NCI-H345 (cell line): ENCODE measurements at places on chromosomes 12 and 14.

GRCh38 chr14:72751276-72752033 lies 142.4 kb downstream of the DPF3 start:
- no peak for DNase-seq

GRCh38 chr12:132108211-132108832 lies 35.8 kb downstream of the DDX51 start:
- DNase-seq = no peak

DNA sequence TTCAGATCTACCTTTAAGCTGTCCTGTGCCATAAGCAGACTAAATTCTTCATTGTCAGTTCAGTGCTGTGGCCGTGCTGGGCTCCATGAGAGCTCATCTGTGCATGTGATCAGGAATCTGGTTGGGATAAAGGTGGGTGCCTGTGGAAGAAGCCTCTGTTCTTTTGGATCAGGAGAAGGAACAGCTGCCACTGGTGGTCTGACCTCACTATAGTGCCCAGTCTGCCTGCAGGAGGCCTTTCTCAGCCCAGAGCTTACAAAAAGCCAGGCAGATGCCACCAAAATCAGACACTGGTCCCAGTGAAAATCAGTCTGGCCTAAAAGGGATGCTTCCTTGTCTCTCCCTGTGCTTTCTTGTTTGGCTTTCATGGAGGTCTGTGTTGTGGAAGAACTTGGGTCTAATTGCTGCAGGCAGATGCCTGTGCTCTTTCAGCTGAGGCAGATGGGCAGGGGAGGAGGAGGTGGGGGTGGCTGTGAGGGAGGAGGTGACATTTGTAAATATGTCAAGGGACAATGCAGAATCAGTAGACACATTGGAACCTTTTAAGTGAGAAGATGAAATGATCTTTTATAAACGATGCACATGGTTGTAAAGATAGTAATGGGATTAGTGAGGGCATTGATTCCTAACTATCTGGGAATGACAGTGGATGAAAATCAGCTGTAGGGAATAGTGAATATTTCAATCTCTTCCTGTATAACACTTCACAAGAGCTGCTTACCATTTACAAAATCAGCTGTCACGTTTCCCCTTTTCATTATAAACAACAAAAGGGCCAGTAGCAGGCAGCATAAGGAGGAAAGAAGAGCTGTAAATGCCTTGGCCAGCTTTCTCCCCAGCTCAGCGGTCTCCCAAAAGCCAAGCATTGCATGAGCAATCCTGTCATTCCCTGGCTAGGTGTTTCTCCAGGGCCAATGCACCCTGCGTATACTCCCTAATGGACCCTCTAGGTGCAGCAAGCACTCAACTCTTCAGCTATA lies 44.6 kb downstream of the CACNA2D4 start:
- DNase-seq = no peak

DNA sequence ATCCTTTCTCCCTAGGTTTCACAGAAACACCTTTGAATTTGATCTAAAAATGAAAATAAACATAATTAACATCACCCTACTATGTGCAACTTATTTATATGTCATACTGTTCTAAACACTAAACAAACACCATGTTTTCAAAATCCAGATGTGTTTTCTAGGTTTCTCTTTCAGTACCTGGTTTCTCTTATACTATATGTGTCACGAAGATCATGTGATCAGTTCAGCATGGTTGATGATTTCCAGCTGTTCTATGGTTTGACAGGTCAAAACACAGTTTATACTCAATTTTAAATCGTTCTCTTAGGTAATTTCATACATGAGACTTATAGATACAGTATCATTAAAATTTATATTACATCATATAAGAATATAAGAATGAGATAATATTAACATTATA lies 373.1 kb downstream of the SOX5 start:
- DNase-seq = no peak

DNA sequence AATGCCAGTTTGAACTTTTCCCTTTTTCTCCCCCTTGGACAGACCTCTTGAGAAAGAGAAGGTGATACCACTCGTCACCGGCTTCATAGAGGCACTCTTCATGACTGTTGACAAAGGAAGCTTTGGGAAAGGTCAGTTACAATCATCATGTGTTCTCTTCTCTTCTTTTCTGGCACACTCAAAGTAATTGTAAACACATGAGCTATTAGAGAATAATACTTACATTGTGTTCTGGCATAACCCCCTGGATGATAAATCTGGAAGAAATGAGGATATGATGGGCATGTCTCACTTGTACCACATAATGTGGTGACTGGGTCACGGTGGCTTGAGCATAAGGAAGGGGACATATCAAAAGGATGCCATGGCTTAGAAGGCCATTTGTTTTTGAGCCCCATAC lies 20.0 kb downstream of the UTP20 start:
- no peak for DNase-seq

GRCh38 chr14:74554742-74555362 lies 57.2 kb downstream of the LTBP2 start:
- no peak for DNase-seq

DNA sequence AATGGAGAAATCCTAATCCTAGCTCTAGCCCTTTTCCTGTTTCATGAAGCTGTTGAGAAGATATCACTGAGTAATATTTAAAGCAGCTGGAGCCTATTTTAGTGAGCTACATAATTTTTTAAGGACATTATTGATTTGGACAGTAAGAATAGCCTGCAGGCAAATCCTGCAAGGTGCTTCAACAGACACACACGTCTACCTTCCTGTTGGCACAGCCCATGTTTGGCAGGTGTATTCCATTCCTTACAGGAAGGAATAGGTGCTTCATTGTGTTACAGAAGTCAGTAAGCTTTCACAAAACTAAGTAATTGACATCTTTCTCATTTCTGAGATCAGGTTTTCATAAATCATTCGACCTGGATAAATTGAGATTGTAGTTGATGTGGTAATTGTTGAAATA lies 50.6 kb downstream of the FOXA1 start:
- DNase-seq = peak; percentile 58

- no peak for DNase-seq
Observed at GRCh38 chr14:56884617-56885016, 74.3 kb upstream of the OTX2 start.

GRCh38 chr12:27383429-27384260 lies 51.0 kb downstream of the BMAL2 start:
- DNase-seq = peak; percentile 66

- no peak for DNase-seq
Observed at GRCh38 chr12:122503147-122503751, 2.5 kb upstream of the ZCCHC8 start.

GRCh38 chr12:128594521-128594920 lies 229.2 kb downstream of the SLC15A4 start:
- no peak for DNase-seq

- DNase-seq = no peak
Observed at GRCh38 chr12:104513681-104514080, 56.9 kb downstream of the CHST11 start.

GRCh38 chr12:68481181-68481941 lies 129.3 kb upstream of the RAP1B start:
- DNase-seq = no peak

- DNase-seq = no peak
Observed at GRCh38 chr12:79121486-79121885, 256.9 kb downstream of the SYT1 start.

DNA sequence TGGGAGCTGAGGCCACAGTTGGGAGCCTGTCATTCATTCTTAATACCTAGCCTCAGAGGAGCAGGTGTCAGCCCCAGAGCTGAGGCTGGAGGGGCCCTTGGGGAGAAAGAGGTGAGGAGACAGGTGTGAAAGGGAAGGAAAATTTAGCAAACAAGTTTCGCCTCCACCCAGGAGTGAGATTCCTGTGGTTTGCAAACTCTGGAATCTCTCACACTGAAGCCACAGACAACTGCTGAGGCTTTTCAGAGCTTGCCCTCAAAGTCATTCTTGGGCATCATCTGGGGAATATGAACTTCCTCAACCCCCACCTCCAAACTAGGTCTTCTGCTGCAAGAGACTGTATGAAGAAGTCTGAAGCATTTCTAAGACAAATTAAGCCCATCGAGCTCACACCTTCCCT lies 589.5 kb upstream of the TBX3 start:
- no peak for DNase-seq

DNA sequence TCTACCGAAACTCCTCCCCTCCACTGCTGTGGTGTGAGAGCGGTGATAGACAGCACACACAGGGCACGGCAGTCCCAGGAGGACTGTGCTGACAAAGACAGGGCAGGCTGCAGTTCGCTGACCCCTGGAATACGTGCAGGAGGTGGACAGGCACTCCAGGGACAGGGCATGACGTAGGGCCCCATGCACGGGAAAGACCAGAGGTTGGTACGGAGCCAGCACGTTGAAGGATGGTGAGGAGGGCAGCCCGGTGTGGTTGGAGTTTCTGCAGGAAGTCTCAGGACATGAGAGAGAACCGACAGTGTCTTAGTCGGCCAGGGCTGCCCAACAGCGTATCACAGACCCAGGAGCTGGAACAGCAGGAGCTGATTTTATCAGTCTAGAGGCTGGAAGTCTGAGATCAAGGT lies 254.2 kb upstream of the FKBP4 start:
- no peak for DNase-seq

DNA sequence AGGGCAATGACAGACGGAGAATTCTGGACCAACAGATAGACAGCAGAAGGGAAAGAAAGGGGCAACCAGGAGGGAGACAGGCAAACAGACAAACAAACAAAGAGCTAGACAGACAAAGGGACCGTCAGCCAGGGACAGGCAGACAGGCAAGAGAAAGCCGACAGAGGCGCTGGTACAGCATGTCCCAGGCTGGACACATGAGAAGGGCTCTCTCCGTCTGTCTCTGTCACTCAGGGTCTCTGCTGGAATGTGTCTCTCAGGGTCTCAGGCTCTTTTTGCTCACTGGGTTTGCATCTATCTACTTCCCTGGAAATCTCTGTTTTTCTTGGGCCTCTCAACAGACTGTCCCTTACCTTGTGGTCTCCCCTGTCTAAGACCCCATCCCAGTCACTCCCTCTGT lies 8.2 kb upstream of the SMUG1 start:
- DNase-seq = no peak

DNA sequence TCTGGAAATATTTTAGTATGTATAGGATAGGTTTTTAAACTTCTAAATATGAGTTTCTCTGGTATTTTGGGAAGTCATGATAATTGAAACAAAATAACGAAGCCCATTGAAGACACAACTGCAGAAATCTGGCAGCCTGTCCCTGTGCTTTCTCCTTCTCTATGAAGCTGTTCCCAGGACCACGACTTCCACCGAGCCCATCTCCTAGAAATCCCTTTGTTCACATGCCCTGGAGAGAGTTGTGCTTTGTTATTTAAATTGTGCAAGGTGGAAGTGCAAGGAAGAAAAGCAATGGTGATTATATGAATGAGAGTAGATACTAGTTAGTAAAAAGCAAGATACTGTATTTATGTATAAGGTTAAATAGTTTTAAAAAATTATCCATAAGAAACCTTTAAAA lies 32.2 kb downstream of the STK38L start:
- no peak for DNase-seq

DNA sequence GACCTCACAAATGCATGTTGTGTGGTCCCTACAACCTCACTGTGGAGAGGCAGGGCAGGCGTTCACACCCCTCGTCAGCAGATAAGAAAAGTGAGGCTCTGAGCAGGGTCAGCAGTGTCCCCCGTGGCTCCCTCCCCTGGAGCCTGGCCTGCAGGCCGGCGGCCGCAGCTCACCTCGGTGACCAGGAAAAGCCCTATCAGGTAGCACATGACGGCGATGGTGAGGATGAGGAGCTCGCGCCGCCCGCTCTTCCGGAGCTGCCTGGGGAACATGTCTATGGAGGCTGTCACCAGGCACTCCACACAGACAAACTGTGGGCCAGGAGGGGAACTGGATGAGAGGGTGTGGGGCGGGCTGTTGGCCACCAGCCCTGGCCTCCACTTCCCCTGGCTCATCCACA lies 18.0 kb downstream of the SLC6A12 start:
- DNase-seq = no peak

- no peak for DNase-seq
Observed at GRCh38 chr12:26608706-26609105, 224.3 kb downstream of the ITPR2 start.

DNA sequence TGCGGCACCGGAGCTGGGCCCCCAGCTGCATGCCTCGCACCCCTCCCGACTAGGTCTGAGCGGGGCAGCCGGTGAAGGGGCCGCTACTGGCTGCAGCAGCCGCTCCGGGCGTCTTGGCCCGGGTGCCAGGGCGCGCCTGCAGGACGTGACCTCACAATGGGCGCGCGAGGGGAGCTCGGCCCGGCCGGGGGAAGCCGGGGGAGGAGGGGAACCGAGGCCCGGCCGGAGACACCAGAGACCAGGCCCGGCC lies 353 bp downstream of the BAG5 start:
- DNase-seq = no peak

GRCh38 chr14:36700651-36701050 lies 39.0 kb downstream of the PAX9 start:
- DNase-seq = no peak

DNA sequence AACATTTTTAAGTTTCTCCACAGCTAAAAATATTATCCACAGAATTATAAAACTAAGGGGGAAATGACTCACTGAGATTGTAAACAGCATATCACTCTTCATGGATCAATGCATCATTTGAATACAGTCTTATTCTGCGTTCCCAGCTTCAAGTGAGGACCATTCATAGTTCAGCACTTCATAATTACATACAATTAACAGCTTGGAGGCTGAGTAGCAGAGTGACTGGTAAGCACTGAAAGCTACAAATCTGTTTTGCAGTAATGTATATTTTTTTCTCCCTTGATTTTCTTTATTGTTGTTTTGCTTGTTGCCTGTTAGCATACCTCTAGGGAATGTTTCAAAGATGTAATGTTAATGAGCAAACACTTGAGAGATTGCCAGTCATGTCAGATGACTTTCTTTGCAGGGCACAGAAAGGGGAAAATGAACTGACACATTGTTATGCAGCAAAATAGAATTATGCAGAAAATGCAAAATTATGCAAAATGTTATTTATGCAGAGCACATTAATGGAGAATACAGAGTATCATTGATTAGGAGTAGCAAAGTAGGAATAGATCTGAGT lies 138.6 kb downstream of the RPS29 start:
- DNase-seq = peak; percentile 11

DNA sequence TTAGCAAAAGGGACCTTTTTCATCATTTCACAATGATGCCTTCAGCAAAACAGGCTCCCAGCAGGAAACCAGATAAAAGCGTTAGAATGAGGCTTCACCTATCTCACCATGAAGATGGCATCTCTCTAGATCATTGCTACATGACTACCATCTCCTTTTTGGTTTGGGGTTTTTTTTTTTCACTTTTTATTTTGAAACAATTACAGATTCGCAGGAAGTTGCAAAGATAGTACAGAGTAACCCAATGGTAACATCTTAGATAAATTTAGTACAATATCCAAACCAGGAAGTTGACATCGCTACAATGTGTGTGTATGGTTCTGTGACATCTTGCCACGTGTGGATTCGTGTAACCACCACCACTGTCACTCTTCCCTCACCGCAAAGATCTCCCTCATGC lies 22.3 kb upstream of the PWP1 start:
- no peak for DNase-seq

DNA sequence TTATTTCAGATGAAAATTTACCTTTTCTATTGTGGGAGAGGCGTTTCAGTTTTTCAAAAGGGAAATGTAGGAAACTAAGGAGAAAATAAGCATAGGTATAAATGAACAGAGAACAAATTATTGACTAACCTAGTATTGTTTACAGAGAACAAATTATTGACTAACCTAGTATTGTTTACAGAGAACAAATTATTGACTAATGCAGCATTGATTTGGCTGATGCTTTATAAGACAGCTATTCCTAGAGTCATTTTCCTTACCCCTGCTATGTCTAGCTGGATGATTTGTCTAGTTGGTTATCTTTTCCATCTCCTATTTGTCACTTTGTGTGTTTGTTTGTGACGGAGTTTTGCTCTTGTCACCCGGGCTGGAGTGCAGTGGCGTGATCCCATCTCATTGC lies 22.6 kb downstream of the TMPO start:
- DNase-seq = no peak

GRCh38 chr12:5273709-5274108 lies 158.2 kb upstream of the NTF3 start:
- DNase-seq = no peak
